ENCODE measurements at places on chromosomes 3 and 15. TPM values are rescaled to one million over a fixed set of nuclear protein-coding genes. Genes with fewer than 3 reads are reported as not detected.
A peak's percentile ranks its signal among the peaks of the same experiment; 100 is the strongest.

DNA sequence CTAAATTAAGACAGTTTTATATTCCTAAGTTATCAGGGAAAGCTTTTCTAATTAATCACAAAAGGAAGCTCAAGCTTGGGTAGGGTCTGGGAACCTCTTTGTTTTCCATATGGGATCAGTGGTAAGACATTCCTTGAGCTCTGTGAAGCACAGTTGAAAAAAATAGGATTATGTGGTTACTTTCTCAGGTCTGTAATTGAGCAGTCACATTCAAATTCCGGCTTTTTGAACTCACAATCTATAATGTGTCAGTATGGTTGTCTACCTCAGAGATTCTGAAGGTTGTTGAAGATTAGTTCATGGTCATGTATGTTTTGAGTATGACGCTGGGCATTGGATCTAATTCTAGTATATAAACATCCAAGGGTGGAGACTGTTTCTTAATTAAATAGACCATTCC, 364.5 kb downstream of the LPP start:
- peak; percentile 59 for DNase-seq

- DNase-seq: no peak
Measured at GRCh38 chr3:58131101-58131825, 79.5 kb downstream of the DNASE1L3 start.

Gene ACTC1
- total RNA-seq: 3.8 TPM

DNA sequence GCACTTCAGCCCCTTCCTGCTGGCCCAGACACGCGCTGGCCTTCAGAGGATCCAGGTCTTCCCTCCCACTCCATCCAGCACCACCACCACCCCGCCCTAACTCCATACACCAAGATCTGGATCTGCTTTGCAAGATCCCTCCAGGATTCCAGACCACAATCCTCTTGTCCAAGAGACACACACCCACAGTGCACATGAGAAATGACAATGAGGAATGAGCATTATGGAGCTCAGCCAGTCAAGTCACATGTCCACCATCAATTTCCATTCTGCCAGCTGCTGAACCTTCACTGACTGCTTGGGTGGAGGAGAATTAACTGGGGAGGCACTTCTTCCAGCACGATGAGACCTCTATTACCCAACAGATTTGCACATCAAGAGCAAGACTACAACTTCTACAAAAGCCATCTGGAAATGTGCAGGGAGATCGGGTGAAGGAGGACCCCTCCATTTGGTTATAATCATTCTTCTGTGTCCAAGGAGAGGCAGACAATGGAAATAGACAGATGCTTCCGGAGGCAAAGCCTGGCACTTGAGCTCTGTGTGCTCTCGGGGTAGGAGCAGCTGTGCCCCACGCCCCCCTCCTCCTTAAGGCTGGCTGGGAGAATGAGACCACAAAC, 12.3 kb upstream of the SPATA12 start:
- DNase-seq: no peak

- no peak for DNase-seq
Measured at GRCh38 chr15:35783203-35783602, 237.2 kb upstream of the DPH6 start.

GRCh38 chr3:157438194-157438730, 1.6 kb downstream of the PTX3 start:
- DNase-seq: peak; percentile 71

DNA sequence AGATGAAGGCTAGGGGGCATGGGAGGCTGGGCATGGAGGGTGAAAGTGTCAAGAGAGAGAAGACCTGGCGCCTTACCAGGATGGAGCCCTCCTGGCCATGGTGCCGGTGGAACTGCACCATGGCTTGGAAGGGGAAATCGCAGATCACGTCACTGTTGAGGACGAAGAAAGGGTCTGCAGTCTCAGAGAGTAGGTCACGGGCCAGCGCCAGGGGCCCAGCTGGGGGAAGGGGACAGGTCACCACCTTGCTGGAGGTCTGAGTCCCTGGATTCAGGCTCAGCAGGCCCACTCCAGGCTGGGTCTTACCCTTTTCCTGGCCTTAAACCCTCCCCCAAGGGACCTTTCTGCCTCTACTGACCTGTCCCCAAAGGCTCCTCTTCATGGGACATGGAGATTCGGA, 855 bp downstream of the GMPPB start:
- DNase-seq: no peak

Gene TPRG1
- total RNA-seq: 0.71 TPM

DNA sequence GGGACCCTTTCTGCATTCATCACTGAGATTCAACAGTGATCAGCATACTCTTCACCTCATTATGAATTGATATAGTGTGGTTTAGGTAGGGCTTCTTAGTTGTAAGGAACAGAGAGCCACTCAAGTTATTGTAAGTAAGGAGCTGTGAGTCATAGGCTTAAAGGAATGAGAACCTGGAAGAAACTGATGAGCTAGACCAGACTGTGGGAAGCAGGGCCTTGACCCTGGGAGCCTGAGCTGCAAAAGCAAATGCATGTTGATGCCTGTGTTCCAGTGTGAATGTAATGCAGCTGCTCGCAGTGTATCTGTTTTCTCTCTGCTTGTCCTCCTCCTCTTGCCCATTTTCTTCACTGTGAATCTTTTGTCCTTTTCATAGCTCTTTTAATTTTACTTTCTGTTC, 13.6 kb downstream of the ZKSCAN7 start:
- DNase-seq: no peak

GRCh38 chr3:185744997-185745843, 79.6 kb downstream of the IGF2BP2 start:
- DNase-seq: no peak

Gene DGKG
- 0.37 TPM for total RNA-seq

DNA sequence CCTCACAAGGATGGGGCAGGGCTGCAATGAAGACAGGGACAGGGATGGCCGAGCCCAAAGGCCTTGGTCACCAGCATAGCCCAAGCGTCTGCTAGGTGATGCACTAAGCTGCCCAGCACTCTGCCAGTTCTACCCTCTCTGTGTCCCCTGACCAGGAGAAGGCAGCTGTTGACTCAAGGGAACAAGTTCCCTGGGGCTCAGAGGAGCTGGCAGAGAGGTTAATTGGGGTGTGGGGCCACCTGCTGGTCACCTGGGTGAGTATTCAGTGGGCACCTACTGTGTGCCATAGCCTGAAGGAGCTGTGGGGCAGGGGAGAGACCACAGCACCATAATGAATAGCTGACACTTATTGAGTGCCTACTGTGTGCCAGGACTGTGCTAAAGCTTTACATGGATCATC, 22.0 kb upstream of the DOCK3 start:
- peak; percentile 57 for DNase-seq

DNA sequence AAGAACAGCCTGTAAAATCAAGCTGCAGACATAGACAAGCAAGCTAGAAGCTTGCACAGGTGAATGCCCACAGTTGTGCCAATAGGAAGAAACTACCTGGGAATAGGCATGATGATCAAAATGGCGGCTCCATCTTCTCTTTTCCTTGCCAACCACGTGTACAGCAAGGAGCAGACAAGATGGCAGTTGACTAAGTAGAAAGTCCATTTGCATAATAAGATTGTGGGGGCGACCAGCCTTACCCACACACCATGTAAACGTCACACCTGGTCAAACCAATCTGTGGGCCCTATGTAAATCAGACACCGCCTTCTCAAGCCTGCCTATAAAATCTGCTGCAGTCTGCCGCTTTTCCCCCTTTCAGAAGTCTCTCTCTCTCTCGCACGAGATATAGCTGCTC, 25.1 kb upstream of the ANKRD34C start:
- DNase-seq: no peak

DNA sequence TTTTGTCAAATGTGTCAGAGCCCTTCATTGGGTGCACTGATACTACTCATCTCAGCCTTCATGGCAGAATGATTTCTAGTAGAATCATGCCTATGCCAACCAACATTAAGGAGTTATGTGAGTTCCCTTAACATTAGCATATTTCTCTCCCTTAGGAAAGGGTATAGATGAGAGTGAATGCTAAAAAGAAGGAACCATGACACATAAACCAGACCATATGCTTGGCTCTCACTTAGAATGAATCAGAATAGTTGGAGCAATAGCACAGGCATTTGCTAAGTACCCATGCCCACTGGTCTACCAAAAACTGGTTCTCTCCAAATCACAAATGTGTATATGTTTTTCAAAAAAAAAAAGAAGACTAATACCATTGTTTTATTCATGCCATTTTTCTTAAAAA, 51.1 kb downstream of the STRIT1 start:
- no peak for DNase-seq

- peak; percentile 50 for DNase-seq
Measured at GRCh38 chr15:67091980-67092677, 26.7 kb downstream of the SMAD3 start.

GRCh38 chr3:168973897-168974296, 689.6 kb downstream of the MECOM start:
- DNase-seq: no peak

DNA sequence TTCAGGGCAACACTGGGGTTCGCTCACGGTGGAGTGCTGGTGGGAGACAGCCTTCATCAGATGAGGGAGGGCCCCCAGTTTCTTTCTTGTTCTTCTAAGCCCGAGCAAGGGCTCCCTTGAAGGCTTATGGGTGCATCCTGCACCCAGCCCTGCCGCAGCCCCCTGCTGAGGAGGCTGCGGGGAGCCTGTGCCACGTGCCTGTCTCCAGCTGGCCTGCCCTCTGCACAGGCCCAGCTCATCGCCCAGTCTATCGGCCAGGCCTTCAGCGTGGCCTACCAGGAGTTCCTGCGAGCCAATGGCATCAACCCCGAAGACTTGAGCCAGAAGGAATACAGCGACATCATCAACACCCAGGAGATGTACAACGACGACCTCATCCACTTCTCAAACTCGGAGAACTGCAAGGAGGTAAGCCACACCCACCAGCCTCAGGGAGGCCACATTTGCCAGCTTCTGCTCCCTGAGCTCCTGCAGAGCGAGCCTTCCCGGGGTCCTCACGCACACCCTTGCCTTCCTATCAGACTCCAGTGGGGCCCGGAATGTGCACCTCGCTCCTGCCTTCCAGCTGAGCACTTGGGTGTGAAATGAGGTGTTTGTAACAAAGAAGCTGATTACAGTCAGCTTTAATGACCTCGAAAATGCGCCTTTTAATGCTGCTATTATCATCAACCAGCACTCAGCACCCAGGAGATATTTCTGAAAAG, 164.3 kb downstream of the NSMCE3 start:
- no peak for DNase-seq

GRCh38 chr15:45399381-45400212, 21.3 kb upstream of the GATM start:
- DNase-seq: peak; percentile 70

Gene PLCB2
- total RNA-seq: 0.56 TPM

Gene C2CD4A
- not detected for total RNA-seq

DNA sequence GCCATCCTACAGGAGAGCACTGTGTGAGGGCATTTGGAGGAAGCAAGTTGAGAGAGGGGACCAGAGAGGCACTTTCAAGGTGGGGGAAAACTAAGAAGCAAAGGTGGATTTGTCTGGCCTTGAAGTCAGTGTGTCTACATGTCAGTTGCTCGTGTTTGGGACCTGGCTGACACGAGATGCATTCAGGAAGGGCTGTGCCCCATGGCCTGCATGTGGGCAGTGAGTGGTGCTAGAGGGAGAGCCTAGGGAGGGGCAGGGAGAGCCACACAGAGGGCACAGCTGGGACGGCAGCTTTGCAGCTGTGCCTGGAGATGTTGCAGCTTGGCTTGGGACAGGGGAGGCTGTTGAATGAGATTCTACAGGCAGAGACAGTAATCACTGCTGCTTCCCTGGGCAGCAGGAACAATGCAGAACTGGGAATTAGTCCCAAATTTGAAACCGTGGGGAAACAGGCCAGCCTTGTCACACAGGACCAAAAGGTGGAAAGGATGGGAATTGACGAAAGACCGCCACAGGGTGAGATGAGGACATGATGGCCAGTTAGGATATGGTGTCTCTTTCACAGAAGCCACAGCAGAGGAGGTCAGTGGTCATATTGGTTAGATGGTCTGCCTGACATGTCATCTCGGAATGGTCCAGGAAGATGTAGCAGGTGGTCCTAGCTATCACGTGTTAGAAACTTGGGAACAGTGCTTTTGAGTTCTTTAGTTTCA, 10.0 kb downstream of the SEC61A1 start:
- no peak for DNase-seq

DNA sequence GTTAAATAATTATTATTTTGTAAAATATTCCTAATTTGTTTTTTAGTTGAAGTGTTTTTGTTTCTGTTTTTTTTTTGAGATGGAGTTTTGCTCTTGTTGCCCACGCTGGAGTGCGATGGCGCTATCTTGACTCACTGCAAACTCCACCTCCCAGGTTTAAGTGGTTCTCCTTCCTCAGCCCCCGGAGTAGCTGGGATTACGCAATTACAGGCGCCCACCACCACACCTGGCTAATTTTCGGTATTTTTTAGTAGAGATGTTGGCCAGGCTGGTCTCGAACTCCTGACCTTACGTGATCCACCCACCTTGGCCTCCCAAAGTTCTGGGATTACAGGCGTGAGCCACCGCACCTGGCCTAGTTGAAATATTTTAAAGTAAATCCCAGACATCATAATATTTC, 48.7 kb upstream of the GATM start:
- DNase-seq: no peak

- DNase-seq: no peak
Measured at GRCh38 chr15:49052662-49053061, 6.4 kb upstream of the SECISBP2L start.
